ENCODE measurements at places on chromosomes 7 and 10. TPM values are rescaled to one million over a fixed set of nuclear protein-coding genes. Genes with fewer than 3 reads are reported as not detected.

IKZF1 gene
- 300 TPM for total RNA-seq

HMX2 gene
- not detected for total RNA-seq

TRIM50 gene
- 0.17 TPM for total RNA-seq

TLX1 gene
- total RNA-seq = not detected

DNA sequence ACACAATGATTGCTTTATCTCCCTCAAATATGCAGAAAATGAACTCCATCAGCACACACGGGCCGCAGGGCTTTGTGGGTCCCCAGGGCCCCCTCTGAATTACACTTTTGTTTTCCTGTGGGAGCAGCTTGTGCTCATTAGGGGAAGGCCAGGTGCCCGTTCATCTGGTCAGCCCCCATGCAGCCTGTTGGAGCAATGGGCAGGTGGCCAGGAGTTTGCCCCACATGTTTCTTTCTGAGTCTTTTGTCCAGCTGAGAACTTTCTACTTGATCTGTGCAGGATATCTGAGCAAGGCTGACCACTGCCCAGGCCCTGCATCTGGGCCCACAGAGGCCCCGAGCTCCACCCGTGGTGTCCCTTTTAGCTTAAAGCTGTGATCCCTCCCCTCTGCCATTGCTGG, 105.3 kb upstream of the FAM20C start:
- DNase-seq = no peak

DNA sequence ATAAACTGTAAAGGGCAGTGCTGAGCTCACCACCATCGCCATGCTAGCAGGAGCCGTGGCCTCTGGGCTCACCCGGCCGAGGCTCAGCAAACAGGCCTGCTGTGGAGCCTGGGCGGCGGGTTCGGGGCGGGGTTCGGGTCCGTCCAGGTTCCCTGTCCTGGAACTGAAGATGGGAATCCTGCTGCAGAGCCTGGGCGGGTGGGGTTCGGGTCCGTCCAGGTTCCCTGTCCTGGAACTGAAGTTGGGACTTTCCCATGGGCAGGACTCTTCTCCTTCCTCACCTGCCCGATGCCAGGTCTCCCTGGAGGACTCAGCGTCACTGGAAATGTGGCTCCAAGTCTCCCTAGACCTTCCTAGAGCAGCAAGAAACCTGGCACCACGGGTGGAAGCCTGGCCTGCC, 36.6 kb downstream of the EN2 start:
- no peak for DNase-seq

- no peak for DNase-seq
Measured at GRCh38 chr7:93133005-93133404, 15.2 kb downstream of the SAMD9L start.

All from CD4-positive, alpha-beta T cell (primary cell).